ENCODE measurements at places on chromosomes 5 and 9.

GRCh38 chr9:127053057-127053821 is 69.2 kb downstream of the ANGPTL2 start:
- DNase-seq, result no peak

- DNase-seq, result no peak
Observed at GRCh38 chr5:51404255-51404654, 21.0 kb downstream of the ISL1 start.

- no peak for DNase-seq
Observed at GRCh38 chr5:96870094-96871026, 5.9 kb upstream of the ERAP2 start.

DNA sequence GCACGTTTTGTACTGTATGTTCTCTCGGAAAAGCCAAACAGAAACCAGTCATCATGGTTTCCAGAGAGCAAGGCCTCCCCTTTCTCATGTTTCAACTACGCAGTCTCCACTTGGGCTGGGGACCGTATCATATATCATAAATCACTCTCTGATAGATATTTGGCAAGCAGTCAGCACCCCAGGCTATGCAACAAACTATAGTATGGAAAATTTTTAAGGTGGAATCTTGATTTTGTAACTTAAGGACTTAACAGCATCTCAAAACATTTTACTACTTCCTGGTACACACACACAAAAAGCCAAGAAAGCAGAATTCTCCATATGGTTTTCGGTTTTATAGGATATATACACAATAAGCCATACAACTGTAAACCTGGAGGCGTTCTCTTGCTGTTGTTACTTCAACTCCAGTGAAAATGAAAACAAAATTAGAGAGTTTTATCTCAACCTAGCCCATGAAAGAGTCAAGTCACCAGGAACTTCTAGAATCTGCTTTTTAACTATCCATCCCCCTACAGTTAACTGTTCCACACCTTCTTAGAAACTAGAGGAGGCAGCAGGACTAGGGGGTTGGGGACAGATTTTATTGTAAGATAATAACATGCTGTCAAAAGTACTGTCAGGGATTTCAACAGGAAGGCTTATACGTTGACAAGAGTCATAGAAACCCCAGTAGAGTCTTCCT is 283.4 kb downstream of the NFIB start:
- no peak for DNase-seq

DNA sequence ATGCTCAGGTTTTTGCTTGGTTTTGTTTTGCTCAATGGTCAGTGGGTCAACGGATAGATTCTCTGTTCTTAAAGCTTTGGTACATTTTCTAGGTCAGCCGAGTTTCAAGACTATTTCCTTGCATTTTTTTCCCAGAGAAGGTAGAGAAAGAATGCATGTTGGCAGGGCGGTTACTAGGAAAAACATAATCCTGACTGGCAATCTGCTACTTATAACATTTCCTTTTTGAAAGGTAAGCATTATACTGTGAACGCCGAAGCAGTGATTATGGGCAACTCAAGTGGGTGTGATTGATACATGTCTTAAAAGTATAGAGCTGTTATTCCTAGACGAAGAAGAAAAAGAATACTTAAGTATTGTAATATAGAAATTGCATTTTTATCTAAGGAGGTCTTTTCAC is 273.2 kb downstream of the MAST4 start:
- no peak for DNase-seq

DNA sequence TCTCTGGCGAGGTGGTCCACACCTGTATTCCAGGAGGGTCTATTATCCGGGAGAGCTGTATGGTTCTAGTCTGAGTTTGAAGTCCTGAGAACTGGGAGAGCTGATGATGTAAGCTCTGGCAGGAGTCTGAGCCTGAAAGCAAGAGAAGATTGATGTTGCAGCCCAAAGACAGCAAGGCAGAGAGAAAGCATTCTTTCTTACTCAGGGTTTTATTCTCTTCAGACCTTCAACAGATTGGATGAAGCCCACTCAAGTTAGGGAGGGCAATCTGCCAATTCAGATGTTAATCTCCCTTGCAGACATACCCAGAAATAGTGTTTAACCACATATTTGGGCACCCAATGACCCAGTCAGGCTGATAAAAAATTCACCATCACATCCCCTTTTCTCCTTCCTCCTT is 159.1 kb downstream of the CCDC171 start:
- DNase-seq, result no peak

DNA sequence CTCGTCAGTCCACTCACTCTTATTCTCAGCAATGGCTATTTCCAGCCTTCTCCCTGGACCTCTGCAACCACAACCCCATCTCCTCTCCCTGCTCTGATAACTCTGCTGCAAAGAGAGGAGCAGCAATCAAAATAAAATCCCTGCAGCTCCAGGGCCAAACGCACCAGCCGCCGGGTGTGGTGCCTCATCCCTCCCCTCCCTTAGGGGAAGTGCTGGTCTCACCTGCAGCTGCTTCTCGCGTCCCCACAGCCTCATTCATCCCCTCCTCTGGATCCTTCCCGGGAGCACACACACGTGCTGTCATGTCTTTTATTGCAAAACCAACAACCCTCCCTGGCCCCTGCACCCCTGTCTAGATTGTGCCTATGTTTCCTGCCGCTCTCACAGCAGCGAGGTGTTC is 77.8 kb downstream of the TENT4A start:
- no peak for DNase-seq

GRCh38 chr9:81028504-81028903 is 660.8 kb downstream of the TLE1 start:
- peak; percentile 45 for DNase-seq

- no peak for DNase-seq
Observed at GRCh38 chr5:36523926-36524325, 82.5 kb upstream of the SLC1A3 start.

DNA sequence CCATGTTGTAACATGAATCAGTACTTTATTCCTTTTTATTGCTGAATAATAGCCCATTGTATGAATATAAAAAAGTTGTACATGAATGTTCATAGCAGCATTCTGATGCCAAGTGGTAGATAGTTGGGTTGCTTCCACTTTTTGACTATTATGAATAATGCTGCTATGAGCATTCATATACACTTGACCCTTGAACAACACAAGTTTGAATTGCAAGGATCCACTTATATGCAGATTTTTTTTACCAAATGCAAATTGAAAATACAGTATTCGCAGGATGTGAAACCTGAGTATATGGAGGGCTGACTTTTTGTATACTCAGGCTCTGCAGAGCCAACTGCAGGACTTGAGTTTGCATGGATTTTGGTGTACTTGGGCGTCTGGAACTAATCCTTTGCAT is 14.7 kb upstream of the SIL1 start:
- DNase-seq, result no peak

- no peak for DNase-seq
Observed at GRCh38 chr9:96436456-96437126, 13.4 kb upstream of the HABP4 start.

DNA sequence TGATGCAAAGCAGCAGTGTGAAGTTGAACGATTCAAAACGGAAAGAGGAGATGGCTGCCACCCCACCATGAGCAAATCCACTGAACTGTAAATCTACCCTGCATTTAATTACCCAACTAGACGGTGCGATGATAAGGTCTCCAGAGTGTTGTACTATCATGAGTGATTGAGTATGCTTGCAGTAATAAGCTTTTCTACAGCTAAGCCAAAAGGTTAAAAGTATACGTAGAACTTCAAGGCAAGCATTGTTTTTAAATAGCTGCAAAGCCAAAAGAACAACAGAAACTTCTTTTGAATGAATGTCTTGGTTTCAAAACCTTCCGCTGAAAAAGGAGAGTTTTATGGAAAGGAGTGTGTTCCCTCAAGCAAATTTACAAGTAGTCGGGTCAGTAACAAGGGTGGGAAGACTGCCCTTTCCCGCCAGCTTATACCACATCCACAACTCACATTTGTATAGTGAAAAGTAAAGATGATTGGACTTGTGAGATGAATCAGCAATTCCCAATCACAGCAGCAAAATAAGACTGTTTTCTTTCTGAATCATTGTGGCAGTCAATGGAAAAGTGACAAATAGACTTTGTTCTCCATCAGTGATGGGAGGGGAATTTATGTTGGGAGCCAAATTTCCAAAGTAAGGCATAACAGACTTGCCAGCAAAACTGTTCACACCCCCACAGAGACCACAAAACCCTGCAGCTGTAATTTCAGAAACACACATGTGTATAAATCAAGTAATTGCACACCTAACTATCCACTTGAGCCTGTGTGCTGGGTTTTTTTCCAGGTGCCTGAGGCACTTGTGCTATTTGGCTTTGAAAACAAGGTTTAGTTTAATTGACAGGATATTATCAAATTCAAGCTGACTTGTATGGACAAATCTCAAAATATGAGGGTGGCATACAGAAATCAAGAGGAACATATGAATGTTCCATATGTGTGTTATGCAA is 407.7 kb upstream of the GRAMD2B start:
- no peak for DNase-seq

- DNase-seq, result no peak
Observed at GRCh38 chr9:36923025-36923625, 110.9 kb downstream of the PAX5 start.

DNA sequence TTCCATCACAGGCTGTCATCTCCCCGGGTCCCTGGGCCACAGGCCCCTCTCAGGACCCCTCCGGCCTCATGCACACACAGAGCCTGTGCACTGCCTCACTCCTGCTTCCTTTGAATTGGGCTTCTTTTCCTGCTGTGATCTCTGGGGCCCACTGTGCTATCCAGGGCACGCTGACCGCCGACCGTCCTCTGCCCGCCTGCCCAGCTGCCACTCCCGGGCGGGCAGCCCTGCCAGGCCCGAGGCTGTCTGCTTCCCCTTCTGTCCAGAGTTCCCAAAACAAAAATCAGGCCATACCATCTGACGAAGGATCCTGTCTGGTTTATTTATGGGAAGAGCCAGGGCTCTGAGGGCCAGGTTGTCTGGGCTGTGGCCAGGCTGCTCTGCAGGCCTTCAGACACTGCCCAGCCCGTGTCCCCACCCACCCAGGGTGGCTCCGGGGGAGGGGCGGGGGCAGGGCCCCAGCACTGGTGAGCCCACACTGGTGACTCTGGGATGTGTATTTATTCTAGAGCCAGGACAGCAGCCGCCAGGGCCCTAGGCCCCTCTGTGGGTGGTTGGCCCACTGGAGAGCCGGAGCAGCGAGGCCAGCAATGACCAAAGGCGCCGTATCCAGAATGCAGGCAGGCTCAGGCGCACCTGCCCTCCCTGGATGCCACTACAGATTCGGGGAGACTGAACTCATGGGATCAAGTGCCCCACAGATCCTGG is 57.0 kb downstream of the ADAMTS2 start:
- DNase-seq, result no peak

DNA sequence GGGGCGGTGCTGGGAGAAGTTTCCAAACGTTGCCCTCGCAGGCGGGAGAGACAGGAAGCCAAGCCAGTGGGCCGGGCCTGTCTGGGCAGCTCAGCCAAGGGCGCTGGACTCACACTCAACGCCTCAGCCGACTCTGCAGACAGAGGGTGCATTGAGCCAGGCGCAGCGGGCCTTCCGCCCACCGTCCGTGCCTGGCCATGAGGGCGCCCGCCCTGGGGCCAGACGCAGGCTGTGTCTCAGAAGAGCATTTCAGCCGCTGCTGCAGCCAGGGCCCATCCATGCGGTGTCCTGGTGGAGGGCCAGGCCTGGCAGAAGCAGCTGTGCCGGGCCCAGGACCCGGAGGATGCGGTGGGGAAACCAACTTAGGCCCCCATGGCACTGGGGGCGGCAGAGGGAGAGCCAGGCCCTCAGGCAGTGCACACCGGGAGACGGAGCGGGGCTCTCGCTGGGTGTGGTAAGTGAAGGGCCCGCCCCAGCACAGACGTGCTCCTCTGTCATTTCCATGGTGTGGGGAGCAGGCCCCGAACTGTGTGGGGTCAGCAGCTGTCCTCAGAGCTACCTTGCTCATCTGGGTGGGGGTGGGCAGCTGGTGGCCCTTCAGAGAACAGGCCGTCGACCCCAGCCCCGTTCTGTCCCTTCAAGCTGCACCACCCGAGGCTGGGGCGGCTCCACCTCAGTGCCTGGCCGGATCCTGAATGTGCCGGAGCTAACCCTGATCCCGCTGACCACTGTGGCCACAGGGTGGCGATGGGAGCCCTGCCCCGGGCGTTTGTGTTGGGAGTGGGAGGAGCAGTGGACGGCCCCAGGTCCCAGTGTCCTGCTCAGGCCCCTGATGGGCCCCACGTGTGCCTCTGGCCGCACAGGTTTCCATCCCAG is 18.0 kb downstream of the DNLZ start:
- no peak for DNase-seq

GRCh38 chr9:78486661-78487060 is 189.7 kb downstream of the PSAT1 start:
- no peak for DNase-seq

DNA sequence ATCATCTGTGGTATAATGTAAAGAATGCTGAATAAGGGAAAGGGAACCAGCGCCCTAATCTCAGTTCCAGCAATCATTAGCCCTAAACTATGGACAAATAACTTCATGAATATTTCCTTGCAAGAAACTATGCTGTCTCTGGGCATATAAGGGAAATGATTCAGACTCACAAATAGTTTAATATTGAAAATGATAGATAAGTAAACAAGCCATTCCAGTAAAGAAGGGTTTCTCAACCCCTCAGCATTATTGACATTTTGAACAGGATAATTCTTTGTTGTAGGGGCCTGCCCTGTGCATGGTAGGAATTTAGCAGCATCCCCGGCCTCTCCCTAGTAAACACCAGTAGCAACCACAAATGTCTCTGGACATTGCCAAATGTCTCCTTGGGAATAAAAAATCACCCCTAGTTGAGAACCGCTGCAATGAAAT is 23.8 kb downstream of the C5 start:
- DNase-seq, result no peak

DNA sequence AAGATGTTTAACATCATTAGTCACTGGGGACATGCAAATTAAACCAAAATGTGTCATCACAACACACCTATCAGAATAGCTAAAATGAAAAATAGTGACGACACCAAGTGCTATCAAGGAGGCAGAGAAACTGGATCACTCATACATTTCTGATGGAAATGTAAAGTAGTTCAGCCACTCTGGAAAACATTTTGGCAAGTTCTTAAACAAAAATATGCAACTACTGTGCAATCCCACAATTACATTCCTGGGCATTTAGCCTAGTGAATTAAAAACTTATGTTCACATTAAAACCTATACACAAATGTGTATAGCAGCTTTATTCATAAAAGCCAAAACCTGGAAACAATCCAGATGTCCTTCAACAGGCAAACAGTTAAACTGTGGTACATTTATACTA is 53.1 kb downstream of the SVEP1 start:
- DNase-seq, result peak; percentile 26

Measured in amniotic stem cell (primary cell).